ENCODE measurements at places on chromosomes 1 and 21.

DNA sequence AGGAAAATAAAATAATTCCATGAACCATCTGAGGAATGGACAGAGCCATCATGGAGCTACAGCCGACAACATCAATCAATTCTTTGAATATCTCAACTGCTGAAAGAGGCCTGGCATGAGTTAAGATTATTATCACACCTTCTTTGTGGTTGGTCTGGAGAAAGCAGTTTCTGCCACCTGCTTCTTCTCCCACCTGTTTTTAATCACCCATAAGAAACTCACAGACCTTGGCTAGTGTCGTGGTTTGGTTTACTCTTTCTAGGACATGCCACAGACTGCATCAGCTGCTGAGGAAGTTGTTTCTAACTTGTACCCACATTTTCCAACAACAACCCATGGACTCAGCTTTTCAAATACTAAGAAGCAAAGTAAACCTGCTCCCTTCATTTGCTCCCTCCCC is 65.6 kb downstream of the NTPCR start:
- ATAC-seq, result no peak

DNA sequence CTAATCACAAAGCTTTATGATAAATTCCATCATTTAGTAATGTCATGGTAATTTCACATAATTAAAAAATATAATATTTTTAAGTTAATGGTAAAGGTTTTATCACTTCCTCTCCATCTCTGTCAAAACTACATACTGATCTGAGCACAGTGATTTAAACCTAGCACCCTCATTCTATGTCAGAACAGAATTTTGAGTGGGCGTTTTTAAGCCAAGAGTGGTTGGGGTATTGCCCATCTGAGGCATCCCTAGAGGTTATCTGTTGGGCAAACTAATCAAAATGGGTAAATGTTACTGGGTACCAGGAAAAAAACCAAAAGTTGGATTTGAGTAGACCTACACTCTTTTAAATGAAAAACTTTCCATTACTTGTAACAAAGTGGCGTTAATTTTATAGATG is 100.7 kb upstream of the GFI1 start:
- no peak for ATAC-seq

DNA sequence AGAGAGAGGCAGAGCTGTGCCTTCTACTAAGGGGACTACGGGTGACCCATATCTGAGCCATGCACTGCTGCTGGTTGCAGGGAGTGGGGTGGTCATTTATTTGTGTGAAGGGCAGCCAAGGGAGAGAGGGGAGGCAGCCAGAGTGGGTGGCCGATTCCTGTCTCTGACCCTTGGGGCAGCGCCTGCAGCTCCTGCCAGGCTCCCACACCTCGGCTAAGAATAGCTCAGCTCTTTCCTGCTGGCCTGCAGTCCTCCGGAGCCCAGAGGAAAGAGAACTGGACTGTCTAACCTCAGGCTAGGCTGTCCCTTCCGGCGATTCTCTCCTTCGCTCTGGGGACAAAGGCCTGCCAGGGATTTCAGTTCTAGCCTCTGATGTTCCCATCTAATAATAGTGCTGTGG is 11.6 kb upstream of the CD34 start:
- ATAC-seq, result peak; percentile 52

- no peak for ATAC-seq
Observed at GRCh38 chr21:35862969-35863368, 197.4 kb downstream of the SETD4 start.

DNA sequence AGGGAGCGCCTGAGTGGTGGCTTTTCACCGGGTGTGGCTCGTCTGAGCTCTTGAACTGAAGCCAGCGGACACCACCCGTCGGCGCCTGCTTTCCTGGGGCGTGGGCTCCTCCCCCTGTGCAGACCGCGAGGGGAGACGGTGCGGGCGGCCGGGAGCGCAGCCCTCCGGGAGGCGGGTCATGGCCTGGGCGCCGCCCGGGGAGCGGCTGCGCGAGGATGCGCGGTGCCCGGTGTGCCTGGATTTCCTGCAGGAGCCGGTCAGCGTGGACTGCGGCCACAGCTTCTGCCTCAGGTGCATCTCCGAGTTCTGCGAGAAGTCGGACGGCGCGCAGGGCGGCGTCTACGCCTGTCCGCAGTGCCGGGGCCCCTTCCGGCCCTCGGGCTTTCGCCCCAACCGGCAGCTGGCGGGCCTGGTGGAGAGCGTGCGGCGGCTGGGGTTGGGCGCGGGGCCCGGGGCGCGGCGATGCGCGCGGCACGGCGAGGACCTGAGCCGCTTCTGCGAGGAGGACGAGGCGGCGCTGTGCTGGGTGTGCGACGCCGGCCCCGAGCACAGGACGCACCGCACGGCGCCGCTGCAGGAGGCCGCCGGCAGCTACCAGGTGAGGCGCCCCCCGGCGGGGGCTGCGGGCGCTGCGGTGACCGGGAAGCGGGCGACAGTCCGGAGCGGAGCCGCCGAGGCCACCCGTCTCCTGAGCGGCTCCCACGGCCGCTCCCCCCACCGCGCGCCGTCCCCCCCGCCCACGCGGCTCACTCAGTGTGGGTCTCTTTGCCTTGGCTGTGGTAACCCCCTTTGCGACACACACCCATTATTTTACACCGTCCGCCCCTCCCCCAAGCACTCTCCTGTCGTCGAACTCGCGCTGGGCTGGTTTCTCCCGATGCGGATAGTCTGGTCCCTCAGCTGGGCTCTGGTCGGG is at the start of gene TRIM58:
TRIM58 (plus strand) TSS at position 119 of the 916 bp plus-strand sequence; CDS start at position 179, 60 bp downstream.
- peak; percentile 10 for ATAC-seq

- ATAC-seq, result no peak
Observed at GRCh38 chr1:168783458-168784210, 54.6 kb upstream of the DPT start.

DNA sequence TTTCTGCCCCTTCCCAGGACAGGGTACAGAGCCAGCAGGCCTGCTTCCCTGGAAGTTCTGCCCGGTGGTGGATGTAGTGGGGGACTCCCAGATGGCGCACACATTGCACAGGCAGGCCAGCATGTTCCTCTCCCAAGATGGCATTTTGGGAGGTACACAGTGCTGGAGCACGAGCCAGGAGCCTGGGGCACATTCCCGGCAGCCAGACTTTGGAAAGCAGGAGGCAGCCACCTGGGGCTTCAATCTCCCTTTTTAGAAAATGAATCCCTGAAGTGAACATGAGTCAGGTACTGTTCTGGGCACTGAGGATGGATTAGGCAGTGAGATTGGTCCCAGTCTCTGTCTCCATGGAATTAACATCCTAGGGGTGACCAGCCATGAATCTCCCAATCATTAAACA is 56.9 kb downstream of the RUNX1 start:
- no peak for ATAC-seq

DNA sequence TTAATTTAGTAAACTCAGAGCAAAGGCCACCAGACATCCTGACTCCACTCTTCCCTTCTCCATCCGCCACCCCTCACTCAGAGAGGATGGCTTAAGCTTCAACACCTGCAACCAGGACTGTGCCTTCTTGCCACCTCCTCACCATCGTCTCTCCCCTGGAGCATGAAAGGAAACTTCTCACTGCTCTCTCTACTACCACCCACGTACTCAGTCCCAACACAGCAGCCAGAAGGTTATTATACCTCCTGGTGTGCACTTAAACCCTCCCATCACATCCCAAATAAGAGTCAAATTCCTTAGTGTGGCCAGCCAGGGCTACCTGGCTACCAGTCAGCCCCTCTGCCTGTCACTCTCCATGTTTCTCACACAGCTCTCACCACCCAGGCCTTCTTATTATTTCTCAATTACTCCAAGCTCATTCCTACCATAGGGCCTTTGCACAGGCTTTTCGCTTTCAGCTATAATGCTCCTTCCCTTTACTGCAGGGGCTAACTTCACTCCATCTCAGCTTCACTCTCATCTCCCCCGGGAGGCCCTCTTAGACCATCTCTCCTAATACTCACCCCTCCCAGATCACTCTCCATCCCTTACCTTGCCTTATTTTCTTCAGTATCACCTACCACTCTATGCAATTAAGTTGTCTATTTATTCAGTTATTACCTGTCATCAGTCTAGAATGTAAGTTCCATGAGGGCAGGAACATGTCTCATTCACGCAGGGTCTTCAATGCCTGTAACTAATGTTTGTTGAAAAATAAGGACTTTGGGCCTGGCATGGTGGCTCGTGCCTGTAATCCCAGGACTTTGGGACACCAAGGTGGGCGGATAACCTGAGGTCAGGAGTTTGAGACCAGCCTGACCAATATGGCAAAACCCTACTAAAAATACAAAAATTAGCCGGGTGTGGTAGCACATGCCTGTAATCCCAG is 137.5 kb downstream of the TOMM20 start:
- ATAC-seq, result no peak

GRCh38 chr1:92329347-92330129 is 30.7 kb downstream of the RPAP2 start:
- ATAC-seq, result peak; percentile 44

DNA sequence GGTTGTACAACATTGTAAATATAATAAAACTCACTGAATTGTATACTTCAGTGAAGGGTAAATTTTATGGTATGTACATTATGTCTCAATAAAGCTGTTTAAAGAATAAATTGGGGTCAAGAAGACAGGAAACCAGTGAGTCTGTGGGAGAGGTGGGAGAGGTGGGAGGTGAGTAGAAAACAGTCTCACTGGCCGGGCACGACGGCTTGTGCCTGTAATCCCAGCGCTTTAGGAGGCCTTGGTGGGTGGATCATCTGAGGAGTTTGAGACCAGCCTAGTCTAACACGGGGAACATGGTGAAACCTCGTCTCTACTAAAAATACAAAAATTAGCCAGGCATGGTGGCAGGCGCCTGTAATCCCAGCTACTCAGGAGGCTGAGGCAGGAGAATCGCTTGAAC is 4.2 kb downstream of the MTMR11 start:
- ATAC-seq, result no peak

DNA sequence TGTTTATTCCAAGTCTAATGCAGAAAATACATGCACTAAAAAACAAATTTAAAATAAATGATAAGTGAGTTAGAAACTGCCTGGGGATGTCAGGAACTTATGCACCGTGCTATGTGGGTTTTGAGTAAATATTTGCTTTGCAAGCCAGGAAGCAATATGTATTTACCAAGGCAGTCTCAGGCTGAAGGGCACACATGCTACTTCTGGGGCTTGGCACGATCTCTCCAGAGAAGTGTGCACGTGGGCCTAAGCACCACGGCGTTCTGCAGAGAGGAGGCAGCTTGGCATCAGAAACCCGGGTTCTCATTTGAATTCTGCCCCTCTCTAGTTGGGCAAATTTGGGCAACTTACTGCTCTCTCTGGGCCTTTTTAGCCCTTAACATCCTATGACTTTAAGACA is 72.6 kb upstream of the ROR1 start:
- no peak for ATAC-seq

DNA sequence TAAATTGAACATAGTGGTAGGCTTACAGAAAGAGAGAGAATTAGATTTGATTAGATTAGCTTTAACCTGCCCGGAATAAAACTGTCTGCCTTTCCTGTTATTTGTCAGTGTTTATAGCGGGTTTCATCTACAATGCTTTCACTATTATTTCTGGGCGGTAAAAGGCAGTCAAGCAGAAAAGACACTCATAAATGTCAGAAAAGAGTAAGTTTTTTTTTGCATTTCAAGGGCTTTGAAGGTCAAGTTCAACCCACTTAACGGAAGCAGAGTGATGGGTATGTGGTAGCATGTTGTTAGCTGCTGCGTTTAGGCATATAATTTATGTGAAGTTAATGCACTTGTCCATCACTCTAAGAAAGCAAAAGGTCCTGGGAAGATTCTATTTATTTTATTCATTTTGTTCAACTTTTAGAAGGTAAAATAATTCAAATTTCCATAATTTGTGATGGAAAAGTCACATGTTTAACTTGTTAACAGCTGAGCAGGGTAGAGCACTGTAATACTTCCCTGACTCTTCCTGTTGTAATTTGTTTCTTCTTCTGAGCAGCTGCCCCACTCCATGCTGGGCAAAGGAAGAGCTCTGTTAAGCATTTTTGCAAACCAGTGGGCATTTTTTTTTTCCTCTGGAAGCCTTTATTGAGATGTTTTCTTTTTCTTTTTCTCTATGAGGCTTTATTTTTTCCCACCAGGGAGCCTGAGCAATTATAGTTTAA is 220.1 kb downstream of the ST6GALNAC3 start:
- no peak for ATAC-seq

- no peak for ATAC-seq
Observed at GRCh38 chr1:95033843-95034242, 38.9 kb downstream of the ALG14 start.

GRCh38 chr1:57770772-57771171 is 346.9 kb upstream of the DAB1 start:
- no peak for ATAC-seq

DNA sequence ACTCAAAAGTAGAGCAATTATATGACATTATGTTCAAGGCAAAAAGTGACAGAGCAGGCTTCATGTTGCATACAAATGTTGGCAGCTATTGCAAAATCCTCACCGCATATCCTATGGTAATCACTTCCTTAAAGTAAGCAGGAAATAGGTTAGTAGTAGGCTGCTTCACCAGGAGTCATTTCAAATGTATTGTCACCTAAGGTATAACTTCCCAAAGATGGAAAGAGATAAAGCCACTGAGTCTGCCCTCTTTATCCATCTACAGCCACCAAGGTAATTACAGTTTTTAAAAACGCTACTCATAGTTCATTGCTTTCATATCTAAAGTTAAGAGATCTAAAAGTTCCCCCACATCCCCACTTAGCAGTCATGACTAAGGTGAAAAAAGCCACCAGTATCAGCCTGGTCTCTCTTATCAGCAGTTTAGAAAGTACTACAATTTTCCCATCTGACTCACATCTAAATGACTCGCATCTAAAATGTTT is 31.6 kb upstream of the UBE2U start:
- ATAC-seq, result peak; percentile 84

GRCh38 chr1:101431956-101432510 is 195.2 kb downstream of the S1PR1 start:
- no peak for ATAC-seq

- ATAC-seq, result no peak
Observed at GRCh38 chr1:167701510-167701909, 20.3 kb upstream of the MPZL1 start.

DNA sequence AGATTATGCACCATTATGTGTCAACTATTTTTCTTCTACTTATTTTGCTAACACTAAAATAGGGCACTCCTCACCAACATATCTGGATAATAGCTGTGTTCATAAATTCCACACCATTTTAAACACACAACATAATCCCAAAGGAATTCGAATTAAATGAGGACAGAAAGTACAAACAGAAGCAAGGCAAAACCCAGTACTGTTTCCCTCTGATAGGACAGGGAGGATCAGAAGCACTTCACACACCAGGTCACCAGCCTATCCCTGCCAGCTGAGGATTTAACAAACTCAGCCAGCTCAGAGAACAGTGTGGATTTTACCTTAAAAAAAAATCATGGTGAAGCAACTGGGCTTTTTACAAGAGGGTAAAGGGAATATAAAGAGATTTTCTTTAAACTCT is 20.0 kb downstream of the CRYZ start:
- no peak for ATAC-seq

GRCh38 chr1:7150724-7151280 is 365.5 kb downstream of the CAMTA1 start:
- no peak for ATAC-seq

DNA sequence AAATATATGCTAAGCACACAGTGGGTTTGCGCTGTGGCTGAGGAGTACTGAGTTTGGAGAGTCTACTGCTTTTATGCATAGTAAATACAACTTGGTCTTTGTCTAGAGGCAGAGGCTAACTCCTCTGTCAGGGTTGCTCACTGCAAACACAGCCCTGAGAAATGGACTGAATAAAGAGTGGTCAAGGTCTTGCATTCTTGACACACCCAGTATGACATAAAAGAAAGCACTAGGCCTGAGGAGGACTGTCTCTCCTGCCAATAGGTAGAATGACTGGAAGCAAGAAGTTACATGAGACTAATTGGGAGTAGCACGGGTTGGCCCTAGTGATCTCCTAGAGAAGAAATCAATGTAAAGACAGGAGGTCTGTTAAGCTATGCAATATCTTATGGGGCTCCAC is 367.2 kb upstream of the B3GALT2 start:
- ATAC-seq, result no peak

GRCh38 chr1:209775678-209776077 is 8.7 kb downstream of the C1orf74 start:
- ATAC-seq, result no peak

Data from esophagus mucosa (tissue), 1 donor.